ENCODE measurements at places on chromosomes 3 and 15.

DNA sequence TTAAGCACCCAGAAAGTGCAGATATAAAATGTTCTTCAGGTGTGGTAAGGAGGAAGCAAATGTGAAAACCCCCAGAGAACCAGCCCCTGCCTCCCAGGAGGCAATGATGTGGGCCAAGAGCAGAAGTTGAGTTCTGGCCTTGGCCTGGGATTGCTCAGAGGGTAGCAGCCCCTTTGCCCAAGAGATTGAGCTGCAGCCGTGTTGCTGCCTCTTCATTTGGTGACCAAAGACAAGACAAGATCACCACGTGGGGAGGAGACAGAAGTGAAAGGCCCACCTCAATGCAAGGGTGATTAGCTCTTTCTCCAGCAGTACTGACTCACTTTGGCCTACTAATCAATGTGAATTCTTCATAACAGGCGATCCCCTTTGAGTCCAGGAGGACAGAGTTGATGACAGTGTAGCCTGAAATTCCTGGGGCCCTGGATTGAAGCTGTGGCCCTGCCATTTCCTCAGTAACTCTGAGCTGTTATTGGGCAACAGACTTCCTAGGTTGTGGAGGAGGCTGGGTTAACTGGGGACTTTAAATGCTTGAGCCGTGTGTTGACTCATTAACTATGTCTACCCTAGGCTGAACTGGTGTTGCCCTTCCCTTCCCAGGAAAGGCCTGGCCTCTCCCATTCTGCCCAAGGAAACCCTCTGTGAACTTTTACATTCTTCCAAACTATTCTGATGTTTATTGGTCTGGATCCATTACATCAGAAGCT lies 86.5 kb downstream of the ST6GAL1 start:
- peaks cover 69% of the 10 kb centered on the region for H3K36me3 ChIP-seq
- H3K27ac ChIP-seq, result no peak overlapping the region
- H3K4me1 ChIP-seq, result peaks cover 64% of the 10 kb centered on the region
- H3K4me3 ChIP-seq, result no peak overlapping the region

- H3K27ac ChIP-seq, result no peak overlapping the region
- H3K4me3 ChIP-seq, result peak overlapping the region; percentile 54
- DNase-seq, result peak; percentile 31
- H3K4me1 ChIP-seq, result peaks cover 10% of the 10 kb centered on the region
- no peaks in the 10 kb centered on the region for H3K36me3 ChIP-seq
These were observed 481 bp downstream of the ADAMTS17 start for GRCh38 chr15:100341239-100341749.

GRCh38 chr3:134795746-134796280 lies 753 bp downstream of the EPHB1 start:
- H3K4me1 ChIP-seq, result peaks cover 15% of the 10 kb centered on the region
- no peak overlapping the region for H3K27ac ChIP-seq
- H3K27me3 ChIP-seq, result peaks cover 62% of the 10 kb centered on the region
- no peaks in the 10 kb centered on the region for H3K36me3 ChIP-seq
- H3K4me3 ChIP-seq, result peak overlapping the region; percentile 79

DNA sequence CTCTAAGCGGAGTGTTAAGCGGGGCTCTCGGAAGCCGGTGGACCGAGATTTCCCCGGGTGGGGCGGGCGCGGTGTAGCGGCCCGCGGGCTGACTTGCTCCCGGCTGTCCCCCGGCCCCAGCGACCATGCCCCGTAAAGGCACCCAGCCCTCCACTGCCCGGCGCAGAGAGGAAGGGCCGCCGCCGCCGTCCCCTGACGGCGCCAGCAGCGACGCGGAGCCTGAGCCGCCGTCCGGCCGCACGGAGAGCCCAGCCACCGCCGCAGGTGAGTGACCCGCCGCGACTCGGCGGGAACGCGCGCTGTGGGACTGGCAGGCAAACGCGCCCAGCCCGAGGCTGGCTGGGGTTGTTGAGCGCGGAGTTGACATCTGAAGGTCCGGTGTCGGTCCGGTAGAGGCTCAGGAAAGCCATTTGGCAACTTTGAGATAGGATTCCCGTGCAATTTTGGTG lies 1.3 kb downstream of the SMC4 start:
- H3K27me3 ChIP-seq, result no peaks in the 10 kb centered on the region
- peak; percentile 35 for DNase-seq
- H3K36me3 ChIP-seq, result peaks cover 54% of the 10 kb centered on the region
- peaks cover 46% of the 10 kb centered on the region for H3K4me1 ChIP-seq
- peak overlapping the region; percentile 89 for H3K27ac ChIP-seq
- H3K4me3 ChIP-seq, result peak overlapping the region; percentile 94

DNA sequence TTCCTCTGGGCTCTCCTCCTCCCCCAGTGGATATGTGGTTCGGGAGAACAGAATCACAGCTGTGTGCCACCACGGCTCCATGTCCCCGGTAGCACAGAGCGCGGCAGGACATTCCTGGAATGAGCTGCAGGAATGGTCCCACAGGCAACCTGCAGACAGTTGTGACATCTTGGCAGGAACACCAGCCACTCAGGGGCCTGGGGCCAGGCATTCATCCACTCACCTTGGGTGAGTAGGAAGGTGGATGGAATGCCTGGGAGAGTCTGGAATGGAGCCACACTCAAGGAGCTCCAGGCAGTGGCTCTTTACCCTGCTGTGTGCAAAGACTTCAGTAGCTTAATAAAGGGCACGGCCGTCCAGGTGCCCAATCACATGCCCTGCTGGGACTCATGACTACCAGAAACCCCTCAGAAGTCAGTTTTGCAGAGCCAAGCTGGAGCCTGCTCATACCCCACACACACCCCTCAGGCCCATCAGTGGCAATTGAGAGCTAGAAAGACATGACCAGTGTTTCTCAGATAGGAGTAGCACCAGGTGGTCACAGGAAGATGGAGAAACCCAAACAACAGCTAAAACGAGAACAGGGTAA lies 117.3 kb upstream of the PRR20G start:
- DNase-seq, result no peak
- H3K4me3 ChIP-seq, result no peak overlapping the region
- H3K27ac ChIP-seq, result no peak overlapping the region
- no peaks in the 10 kb centered on the region for H3K36me3 ChIP-seq

- H3K27ac ChIP-seq, result no peak overlapping the region
- DNase-seq, result no peak
- no peak overlapping the region for H3K4me3 ChIP-seq
- H3K36me3 ChIP-seq, result no peaks in the 10 kb centered on the region
- no peaks in the 10 kb centered on the region for H3K27me3 ChIP-seq
These were observed 86.9 kb downstream of the DCLK3 start for GRCh38 chr3:36677331-36678007.

DNA sequence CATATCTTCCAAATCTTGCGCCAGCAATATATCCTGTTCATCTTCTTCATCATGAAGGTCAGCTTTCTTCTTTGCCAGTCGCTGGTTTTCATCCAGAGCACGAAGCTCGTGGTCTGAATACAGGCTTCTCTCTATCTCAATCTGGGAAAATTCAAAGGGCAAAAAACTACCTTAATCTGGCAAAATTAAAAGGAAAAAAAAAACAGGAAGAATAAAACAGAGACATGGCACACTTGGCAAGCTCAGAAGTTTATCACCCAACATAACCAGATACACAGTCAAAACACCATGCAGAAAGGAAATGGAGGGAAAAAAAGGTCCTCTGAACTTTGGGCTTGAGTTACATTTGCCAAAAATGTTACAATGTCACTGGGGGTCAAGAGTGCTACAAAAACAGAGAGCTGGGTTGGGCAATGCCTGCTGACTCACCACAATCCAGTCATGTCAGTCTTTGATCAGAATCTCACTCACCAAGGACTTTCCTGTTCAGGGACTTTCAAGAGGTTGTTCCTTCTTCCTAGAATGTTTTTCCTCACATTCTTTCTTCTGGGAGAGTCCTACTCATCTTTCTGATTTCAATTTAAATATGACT lies 1.5 kb downstream of the MRPL46 start:
- no peaks in the 10 kb centered on the region for H3K27me3 ChIP-seq
- peak overlapping the region; percentile 87 for H3K4me3 ChIP-seq
- peaks cover 36% of the 10 kb centered on the region for H3K4me1 ChIP-seq
- DNase-seq, result no peak
- no peak overlapping the region for H3K27ac ChIP-seq
- H3K36me3 ChIP-seq, result peaks cover 27% of the 10 kb centered on the region

Data from activated CD4-positive, alpha-beta memory T cell treated with anti-CD3 and anti-CD28 coated beads, Interleukin-2, amount 10 ng/mL, durations not matched to agents 7 days and 5 days (primary cell).